ENCODE measurements at places on chromosomes 3 and 15. TPM values are rescaled to one million over a fixed set of nuclear protein-coding genes. Genes with fewer than 3 reads are reported as not detected.
A peak's percentile ranks its signal among the peaks of the same experiment; 100 is the strongest.

Gene WDR72
- not detected for total RNA-seq

Gene SLC6A1
- not detected for total RNA-seq

DNA sequence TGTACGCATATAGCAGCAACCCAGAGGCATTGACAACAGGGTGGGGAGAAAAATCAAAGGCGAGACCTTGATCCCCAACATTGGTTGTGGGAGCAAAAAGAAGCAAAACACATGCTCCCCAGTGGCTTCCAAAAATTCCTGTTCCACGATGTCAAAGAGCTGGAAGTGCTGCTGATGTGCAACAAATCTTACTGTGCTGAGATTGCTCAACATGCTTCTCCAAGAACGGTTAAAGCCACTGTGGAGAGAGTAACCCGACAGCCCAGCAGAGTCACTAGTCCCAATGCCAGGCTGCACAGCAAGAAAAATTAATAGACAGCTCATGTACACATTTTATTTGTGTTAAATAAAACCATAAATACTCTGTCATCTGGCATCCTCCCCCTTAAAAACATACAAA lies 179.9 kb upstream of the PFN2 start:
- peak; percentile 61 for DNase-seq

GRCh38 chr15:75732177-75732808 lies 19.6 kb upstream of the CSPG4 start:
- no peak for DNase-seq

DNA sequence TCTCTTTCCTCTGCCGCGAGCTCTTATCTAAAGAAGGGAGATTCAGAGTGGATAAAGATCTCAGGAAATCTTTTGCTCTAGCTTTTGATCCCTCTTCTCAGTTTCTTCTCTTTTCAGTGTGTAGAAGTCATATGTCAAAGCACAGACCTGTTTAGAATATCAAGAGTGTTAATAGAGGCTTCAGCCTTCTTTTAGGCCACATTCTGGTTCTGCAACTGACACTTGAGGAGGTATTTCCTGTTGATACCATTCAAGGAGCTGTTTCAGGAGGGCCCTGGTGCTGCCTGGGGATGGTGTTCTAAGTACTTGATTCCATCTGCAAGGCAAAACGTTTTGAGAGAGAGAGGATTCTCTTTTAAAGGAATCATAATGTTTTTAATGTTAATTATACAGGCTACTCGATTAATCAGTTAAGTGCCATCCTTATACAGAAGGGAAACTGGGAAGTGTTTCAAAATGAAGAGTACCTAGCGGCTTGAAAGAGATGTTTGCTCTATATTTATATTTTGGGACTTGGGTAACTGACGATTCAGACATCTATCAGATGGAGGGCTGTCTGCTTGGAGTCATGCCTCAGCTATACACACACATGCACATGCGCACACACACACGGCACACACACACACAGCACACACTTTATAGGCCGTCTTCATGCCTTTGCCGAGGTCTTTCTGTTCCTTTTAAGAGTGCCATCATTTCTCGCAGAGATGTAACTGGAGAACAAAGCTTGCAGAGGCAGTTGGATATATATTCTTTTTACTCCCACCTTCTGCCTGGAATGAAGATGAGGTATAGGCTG lies 313.9 kb downstream of the PTPRG start:
- DNase-seq = no peak

- DNase-seq = no peak
Observed at GRCh38 chr15:58701376-58701775, 48.1 kb downstream of the ADAM10 start.

- DNase-seq = no peak
Observed at GRCh38 chr3:100665230-100665629, 44.1 kb upstream of the TFG start.

DNA sequence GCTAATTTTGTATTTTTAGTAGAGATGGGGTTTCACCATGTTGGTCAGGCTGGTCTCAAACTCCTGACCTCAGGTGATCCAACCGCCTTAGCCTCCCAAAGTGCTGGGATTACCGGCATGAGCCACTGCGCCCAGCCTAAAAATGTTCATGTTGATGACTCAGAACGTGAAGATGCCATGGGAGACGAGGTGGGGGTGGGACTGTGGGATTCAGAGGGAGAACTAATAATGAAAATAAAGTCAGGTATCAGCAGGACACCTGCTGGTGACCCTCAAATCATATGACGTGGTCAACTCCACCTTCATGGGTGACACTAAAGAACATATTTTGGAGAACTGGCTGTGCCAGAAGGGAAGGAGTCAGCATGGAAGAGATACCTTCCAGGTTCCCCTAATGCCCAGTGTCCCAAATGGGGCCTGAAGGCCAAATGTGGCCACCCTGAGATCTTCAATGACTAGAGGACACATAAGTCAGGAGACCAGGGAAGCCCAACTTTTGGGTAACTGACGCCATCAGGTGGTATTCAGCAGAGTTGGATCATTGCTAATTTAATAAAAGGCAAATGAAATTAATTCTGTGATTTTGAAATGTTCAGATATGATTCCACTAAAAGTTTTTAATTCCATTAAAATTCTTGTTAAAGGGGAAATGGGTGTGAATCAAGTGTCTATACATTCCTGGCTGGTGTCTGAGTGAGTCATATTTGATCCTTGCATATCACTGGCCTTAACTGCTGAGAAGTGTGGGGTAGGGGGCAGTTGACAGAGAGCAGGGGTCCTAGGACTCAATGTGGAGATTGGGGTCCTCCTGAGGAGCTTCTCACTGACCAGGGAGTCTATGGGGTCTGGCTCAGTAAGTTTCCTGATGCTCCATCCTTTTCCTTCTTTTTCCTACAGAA lies 88.6 kb upstream of the GSK3B start:
- peak; percentile 77 for DNase-seq

DNA sequence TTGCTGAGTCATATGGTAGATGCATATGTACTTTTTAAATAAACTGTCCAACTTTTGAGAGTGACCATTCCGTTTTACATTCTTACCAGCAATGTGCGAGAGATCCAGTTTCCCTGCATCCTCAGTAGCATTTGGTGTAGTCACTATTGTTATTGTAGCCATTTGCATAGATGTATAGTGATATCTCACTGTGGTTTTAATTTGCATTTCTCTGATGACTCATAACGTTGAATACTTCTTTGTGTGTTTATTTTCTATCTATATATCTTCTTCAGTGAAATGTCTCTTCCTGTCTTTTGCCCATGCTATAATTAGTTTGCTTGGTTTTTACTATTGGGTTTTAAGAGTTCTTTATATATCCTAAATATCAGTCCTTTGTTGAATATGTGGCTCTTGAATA lies 255.7 kb upstream of the GRM7 start:
- no peak for DNase-seq
